ENCODE measurements at places on chromosomes 1 and 21.

GRCh38 chr1:160993544-160994193, 27.3 kb downstream of the F11R start:
- no peak for DNase-seq

DNA sequence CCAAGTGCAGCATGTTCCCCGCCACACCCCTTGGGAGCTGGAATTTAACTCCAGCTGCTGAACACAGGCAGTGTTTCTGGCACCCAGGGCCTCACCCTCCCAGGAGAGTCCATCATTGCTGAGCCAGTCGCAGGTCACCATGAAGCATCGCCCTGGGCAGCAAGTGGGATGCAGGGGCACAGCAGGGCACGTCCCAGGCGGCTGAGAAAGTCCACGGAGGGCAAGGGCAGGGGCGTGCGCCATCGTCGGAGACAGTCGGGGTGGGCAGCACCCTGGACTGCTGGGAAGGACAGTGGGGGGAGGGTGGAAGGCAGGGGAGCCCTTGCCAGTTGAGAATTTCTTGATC, 69.2 kb upstream of the PDE9A start:
- no peak for DNase-seq

DNA sequence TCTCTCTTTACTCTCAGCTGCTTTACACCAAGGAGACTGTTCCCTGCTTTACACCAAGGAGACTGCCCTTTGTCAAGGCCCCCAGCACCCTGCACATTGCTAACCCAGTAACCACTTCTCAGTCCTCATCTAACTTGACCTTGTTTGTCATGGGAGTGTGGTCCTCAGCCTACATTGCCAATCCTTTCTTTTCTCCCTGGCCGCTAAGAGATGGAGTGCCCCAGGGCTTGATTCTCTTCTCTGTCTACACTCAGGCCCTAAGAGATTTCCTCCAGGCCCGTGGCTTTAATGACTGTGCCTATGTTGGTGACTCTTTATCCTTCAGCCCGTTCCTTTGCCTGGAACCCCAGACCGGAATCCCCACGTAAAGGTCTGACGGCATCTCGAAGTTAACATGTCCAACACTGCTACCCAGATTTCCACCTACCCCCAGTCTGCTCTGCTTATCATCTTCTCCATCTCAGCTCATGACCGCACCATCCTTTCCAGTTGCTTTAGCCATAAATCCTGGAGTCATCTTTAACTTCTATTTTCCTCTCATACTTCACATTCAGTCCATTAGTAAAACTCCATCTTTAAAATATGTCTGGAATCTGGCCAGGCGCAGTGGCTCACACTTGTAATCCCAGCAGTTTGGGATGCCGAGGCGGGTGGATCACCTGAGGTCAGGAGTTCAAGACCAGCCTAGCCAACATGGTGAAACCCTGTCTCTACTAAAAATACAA, 9.5 kb upstream of the SEMA4A start:
- no peak for DNase-seq

DNA sequence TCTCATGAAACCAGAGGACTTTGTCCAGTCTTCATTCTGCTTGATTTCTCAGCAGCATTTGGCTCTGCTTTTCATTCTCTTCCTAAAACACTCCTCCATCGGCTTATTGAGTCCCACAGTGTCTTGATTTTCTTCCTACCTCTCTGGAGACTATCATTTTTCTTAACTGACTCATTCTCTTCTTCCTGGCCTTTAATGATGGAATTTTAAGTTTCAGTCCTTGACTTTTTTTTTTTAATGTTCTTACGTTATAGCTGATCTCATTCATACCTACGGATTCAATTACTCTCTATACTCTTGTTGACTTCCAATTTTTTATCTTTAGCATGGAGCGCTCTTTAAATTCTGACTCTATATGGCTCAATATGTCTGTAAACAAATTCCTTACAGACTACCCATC, 111.1 kb downstream of the NEK7 start:
- DNase-seq = no peak

DNA sequence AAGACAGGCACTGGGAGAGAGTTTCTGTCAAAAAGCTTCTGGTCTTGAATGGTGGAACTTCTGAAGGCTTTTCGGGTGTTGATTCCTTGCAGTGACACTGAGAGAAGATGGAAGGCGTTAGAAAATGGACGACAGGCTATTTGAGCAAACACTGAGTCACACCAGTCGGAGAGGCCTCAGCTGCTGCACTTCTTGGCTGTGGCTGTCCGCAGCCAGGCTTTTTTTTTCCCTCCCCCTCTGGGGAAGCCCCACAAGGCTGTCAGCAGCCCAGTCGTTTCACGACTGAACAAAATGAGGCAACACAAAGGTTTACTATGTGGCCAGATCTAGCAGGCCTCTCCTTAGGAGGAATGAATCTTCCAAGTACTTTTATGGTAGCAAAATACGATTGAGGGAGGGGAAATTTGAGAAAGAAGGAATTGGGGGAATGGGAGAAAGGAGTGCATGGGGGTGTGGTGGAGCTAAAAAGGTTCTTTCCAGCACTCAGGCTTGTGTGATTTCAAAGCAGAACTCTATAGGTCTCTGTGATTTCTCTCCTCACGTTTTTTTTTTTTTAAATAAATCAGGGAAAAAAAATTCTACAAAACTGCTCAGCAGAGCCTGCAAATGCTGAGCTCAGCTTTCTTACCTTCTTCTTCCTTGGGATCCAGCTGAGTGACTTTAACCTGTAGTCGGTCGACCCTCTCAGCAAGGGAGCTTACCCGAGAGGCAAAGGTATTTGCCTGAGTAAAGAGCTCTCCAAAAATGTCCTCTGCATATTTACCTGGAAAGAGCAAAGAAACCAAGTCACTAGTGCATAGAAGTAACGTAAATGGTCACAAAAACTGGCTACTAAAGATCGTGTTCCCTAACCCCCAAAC, 26.1 kb downstream of the GPR3 start:
- peak; percentile 75 for DNase-seq

DNA sequence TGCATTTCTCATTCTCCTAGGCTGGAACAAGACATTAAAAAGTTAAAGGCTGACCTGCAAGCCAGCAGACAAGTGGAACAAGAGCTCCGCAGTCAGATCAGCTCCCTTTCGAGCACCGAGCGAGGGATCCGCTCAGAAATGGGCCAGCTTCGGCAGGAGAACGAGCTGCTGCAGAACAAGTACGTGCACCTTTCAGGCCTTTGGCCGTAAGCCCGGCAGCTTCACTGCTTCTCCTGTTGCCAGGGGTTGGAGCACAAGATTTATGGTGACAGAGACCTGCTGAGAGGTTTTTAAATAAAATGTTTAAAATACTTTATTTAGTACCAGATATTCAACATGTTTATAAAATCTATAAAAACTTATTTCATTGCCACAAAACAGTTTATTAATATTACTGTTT, 53.4 kb downstream of the MACO1 start:
- no peak for DNase-seq

GRCh38 chr1:22597996-22598395, 34.7 kb downstream of the EPHA8 start:
- no peak for DNase-seq

DNA sequence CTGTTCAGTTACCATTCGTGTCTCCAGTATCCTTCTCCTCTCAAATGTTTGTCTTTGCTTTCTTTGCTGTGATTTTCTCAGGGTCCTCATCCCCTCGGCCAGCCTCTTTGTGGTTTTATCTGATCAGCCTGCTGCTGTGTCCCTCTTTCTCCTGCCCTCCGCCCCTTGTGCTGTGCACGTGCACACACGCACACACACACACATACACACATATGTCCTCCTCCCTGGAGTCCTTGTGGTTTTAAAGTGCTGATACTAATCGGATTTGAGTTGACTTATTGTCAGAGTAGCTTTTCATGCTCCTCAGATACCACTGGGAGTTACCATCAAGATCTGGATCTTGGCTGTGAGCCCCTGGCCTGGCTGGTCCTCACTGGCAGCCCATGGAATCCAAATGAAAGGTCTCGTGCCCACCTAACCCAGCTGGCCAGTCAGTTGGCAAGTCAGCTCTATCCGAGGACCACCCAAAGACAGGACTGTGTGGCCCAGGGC, 34.1 kb downstream of the QSOX1 start:
- no peak for DNase-seq

GRCh38 chr1:101081496-101082488, 56.2 kb upstream of the DPH5 start:
- no peak for DNase-seq

DNA sequence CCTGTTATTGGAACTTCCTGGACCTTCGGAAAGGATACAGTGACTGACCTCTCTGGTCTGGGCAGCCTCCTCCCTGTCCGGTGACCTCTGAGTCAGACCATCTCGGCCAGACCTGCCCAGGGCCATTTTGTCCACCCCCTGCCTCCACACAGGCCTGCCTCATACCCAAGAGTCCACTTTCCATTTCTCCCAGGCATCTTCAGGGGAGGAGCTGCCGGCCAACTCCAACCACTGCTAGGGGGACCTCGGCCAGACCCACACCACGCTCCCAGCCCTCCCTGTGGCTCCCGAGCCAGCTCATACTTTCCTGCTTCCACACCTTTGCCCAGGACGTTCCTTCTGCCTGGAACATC, 29.5 kb upstream of the RUNX3 start:
- no peak for DNase-seq

- DNase-seq = no peak
Measured at GRCh38 chr21:33937146-33937545, 21.5 kb upstream of the ATP5PO start.

DNA sequence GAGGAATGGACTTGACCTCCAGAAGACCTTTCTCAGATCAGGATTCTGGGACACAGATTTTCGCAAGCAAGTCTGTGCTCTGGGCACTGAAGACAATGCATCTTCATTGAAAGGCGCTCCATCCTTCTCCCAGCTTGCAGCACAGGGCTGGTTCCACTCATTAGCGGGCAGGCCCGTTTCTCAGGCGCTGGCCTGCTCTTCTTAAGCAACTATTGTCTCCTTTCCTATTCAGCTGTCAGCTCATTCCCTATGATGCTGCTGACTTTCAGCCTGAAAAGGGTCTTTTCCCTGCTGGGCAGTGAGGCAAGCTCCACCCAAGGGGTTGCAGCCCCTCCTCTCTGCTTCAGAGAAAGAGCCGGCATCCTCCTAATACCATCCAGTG, 91.9 kb upstream of the PLXNA2 start:
- DNase-seq = no peak

- no peak for DNase-seq
Measured at GRCh38 chr1:27773826-27774445, 917 bp downstream of the STX12 start.

DNA sequence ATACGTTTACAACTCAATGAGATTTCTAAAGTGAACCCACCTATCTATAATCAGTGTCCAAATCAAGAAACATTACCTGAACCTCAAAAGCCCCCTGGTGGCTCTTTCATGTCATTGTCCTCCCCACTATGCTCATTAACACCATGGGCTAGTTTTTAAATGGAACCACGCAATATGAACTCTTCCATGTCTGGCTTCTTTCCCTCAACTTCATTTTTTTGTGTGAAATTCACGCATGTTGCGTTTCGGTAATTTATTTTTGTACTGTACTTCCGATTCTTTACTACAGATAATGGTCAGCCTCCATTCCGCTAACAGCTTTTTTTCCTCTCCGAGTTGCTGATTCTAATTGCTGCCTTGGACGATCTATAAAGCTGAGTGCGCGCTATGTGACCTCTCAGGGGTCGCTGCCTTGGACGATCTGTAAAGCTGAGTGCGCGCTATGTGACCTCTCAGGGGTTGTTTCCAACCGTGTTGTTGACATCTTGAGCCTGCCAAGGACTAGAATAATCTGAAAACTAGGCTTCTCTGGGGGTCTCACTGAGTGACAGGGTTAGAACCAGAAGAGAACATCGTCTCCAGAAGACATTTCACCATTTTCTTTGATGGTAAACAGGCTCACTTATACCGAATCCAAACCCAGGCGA, 1.1 kb upstream of the CACYBP start:
- DNase-seq = peak; percentile 37
